ENCODE measurements at places on chromosomes 7 and 10.

- DNase-seq = no peak
Observed at GRCh38 chr7:29271319-29271658, 76.7 kb downstream of the CHN2 start.

DNA sequence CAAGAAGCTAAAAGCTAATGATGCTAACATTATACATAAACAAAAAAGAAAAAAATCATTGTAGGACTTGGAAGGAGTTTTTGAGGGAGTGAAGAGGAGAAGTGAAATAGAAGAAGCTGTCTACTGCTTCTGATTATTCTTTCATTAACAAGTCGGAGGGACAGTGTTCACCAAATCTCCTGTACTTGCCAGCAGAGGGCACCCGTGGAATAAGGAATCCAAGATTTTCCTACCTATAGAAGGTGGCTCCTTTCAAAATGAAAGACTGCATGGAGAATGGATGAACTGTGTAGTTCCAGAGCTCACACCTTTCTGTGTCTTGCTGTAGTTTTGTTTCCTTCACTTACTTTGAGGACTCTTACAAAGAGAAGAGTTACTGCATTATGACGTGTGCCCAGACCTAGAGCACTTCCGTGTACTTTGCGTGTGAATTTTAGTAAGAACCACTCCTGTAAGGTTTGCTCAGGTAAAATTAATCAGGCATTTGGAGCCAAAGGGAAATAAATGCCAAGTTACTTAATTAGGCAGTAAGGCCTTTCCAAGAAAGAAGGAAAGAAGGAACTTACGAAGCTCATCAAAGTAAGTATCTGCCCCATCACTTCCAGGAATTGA is 145.1 kb downstream of the SEMA3D start:
- peak; percentile 55 for DNase-seq

GRCh38 chr10:103278862-103279298 is 1.9 kb downstream of the INA start:
- DNase-seq = peak; percentile 54

DNA sequence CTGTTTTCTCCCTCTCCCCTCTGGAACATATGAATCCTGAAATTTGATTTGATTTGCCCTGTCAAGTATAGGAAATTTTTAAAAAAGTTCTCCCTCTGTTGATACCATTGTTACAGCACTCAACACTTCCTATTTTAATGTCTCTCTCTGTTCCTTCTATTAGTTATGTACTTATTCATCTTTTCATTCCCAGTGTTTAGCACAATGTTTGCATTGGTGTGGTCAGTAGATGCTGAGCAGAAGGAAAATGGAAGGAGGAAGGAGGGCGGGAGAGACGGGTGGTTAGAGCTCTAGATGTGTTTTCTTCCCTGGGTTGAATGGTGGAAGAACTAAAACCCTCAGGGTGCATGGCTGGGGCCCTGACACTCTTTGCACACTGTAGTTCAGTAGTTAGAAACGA is 79.5 kb downstream of the WNT2 start:
- no peak for DNase-seq

DNA sequence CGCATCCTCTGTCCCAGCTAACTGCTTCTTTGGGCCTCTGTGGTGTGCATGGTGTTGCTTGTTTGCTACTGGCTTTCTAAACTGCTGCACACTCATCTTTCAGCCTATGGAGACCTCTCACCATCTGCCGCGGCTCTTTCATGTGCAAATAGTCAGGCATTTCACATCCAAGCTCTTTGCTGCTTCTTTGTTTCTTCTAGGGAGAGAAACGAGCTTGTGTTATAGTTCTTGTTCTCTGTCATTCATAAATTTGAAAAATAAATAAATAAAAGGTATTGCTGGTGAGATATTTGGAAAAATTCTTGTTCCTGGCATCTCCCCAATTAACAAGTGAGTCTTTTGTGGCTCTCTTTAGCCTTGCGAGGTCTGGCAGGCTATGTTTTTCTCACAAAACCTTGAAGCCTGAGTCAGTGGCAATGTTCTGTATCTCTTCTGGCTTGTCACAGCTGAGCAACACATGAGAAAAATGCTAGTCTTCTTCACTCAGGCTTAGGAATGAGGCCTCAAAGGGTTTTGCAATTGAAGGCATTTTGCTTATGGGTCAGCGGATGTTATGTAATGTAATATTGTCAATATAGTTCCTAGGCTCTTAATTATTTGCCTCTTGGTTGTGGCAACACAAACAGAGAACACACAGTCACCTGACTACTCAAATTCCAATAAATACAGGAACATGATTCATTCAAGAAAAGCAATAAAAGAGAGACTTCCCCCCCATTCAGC is 274.0 kb downstream of the FRMD4A start:
- DNase-seq = no peak

GRCh38 chr10:3422282-3422681 is 249.7 kb upstream of the PITRM1 start:
- no peak for DNase-seq

DNA sequence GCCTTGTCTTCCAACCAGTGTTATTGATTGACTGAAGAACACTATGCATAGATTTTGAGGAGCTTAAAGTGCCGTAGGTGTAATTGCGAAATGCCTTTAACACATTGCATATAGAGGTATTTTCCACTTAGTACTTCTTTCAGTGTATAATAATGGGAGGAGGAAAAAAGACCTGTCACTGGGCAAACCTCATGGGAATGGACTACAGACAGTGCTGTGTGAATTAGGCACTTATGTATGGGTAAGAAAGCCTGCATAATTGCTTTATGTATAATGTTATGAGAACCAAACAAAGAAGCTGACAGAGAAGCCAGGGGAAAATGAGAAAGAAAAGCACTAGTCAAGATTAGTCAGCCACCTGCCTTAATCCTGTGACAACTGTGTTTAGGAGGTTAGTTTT is 12.4 kb upstream of the SCRN1 start:
- no peak for DNase-seq

DNA sequence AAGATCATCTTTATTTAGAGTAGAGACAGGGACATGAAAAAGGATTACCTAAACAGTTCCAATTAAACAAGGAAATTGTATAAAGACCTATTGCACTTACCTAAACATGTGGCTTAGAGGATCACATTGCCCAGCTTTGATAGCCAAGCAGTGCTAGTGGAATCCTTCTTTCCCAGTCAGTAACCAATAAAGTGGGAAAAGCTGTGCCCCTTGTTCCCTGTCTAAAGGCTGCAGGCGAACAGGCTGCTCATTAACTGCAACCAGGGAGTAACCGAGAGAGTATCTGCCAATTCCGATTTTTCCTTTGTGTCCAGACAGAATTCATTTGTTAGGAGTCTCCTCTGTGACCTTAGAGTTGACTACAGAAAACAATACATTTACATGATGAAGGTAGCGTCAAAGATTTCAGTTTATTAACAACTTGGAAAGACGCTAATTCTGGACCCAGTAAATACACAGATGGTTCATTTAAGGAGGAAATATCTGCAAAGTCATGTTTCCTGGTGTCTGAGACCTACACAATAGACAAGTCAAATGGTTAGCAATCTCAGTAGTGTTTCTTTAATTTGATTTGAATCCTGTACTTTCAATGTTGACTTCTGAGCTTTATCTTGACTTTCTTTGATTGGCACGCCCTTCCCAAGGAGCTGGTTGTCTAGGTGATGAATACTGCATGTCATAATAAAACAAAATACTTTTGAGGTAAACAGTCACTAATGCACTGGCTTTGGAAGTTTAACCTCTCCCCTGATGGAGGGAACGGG is 57.3 kb upstream of the MET start:
- DNase-seq = no peak

DNA sequence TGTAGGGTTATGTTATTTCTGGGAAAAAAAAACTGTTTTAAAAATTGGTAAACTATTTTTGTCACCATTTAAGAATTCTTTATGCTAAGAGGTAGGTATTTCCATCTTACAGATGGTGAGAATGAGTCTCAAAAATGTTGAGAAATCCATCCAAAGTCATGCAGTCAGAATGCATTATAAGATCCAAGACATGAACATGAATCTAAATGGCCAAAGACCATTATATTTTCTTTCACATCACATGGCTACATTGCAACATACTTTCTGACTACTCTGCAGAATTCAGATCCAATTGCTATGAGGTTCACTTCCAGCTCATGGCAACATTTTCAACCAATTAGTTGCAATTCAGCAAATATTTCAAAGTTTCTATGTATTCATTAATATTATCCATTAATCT is 181.2 kb downstream of the TWIST1 start:
- no peak for DNase-seq

DNA sequence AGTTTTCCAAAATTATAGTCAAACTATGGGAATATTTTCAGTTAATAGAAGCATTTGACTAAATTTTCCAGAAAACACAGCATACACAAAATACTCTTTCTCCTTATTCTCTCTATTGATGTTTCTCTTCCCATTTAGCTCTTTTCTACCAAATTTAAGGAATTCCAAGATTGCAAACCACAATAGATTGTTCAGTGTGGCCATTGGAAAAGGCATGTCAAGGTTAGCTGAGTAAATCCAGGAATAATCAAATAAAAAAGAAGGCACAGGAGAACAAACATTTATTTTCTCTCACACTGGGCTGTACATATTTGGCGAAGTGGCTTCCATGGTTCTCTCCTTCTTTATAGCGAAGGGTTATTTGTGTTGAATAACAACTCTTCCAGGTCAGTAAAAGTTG is 117.3 kb downstream of the THSD7A start:
- no peak for DNase-seq

DNA sequence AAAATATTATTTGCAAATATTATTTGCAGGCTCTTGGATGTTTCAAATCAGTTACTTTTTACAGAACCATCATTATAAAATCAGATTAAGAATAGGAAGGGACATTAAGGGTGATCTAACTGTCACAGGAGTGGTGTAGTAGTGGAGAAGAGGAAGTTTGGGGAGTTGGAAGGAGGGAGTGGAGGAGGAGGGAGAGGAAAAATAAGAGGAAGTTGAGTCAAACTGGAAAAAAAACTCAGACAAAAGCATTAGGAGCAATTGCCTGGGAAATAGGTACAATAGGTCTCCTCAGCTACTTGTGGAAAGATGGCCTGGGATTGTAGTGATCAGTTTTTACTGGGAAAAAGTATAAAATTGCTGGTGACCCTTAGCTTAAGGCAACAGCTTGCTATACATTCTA is 77.7 kb upstream of the GPR37 start:
- DNase-seq = no peak

- DNase-seq = no peak
Observed at GRCh38 chr10:63718006-63718405, 196.8 kb downstream of the REEP3 start.

GRCh38 chr10:818526-819220 is 112.8 kb downstream of the LARP4B start:
- no peak for DNase-seq

- DNase-seq = no peak
Observed at GRCh38 chr7:126948664-126949063, 304.1 kb downstream of the GRM8 start.

DNA sequence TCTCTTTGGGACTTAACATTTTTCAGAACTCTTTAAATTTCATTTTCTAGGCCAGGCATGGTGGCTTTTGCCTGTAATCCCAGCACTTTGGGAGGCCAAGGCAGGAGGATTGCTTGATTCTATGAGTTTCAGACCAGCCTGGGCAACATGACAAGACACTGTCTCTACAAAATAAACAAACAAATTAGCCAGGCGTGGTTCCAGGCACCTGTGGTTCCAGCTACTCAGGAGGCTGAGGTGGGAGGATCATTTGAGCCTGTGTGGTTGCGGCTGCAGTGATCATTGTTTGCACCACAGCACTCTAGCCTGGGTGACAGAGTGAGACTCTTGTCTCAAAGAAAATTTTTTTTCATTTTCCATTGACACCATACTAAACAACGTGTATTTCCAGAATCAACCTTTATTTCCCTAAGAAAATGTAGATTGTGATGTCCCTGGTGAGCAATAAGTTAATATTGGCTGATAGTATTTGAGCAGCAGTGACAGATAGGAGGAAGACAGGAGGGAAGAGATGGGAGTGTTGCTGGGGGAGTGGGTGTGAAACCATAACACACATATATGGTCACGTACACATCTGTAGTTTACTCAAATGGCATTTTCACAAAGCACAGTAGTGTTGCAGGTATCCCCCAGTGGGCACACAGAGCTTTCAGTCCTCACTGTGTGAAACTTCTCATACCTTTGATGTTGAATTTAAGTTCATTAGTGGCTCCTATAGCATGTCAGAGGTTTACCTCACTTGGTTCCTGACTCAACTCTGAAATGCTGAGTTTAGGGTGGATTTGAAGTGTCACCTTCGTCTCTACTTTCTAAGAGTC is 205.6 kb downstream of the AUTS2 start:
- no peak for DNase-seq

GRCh38 chr7:17105701-17106100 is 192.8 kb upstream of the AHR start:
- DNase-seq = no peak

- DNase-seq = peak; percentile 69
Observed at GRCh38 chr10:74056050-74056818, 58.3 kb downstream of the VCL start.

GRCh38 chr7:149427096-149427680 is 33.7 kb downstream of the ZNF777 start:
- DNase-seq = no peak

DNA sequence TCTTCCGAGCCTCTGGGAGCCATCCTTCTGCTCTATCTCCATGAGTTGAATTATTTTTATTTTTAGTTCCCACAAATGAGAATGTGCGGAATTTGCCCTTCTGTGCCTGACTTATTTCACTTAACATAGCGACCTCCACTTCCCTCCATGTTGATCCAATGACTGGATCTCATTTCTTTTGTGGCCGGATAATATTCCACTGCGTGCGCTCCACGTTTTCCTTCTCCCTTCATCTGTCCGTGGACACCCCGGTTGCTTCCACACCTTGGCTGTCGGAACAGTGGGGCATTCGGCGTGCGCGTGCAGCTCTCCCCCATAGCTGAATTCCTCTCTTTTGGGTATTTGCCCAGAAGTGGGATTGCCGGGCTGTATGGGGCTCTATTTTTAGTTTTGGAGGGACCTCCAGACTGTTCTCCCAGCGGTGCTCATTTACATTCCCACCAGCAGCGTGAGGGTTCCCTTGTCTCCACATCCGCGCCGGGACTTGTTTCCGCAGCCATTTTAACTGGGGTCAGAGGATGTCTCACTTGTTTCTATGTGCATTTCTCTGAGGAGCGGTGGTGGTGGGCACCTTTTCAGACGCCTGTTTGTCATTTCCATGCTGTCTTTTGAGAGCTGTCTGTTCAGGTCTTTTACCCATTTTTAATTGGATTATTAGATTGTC is 51.0 kb upstream of the SUN1 start:
- no peak for DNase-seq

- DNase-seq = no peak
Observed at GRCh38 chr10:71238626-71239025, 26.3 kb downstream of the UNC5B start.

DNA sequence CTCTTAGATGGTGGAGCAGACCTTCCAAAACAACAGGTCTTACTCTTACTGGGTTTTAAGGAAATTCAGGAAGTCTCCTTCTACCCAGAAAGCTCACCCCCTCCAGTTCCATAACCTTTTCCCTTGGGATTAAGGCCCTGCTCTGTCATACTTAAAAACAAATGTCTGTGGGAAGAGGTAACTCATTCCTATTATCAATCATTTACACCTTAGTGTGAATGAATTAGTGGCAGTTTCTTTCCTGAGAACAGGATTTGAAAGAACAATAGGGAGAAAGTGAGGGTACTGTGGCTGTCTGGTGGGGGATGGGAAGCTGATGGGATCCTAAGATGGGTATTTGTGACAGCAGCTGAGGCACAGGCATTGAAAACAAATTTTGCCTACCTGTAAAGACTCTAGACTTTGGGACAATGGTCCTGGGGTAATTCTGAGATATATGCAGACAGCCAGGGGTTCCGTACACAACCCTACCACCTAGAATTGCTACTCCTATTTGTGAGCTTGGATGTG is 22.2 kb upstream of the PDLIM1 start:
- DNase-seq = no peak

GRCh38 chr10:127011174-127011573 is 105.9 kb downstream of the DOCK1 start:
- no peak for DNase-seq

All from hematopoietic multipotent progenitor cell treated with erythropoietin and hydrocortisone succinate and interleukin-3 and kit ligand, for 8 days (in vitro differentiated cells).